Renal cortical epithelial cell (primary cell): ENCODE measurements at places on chromosomes 3 and 15.

DNA sequence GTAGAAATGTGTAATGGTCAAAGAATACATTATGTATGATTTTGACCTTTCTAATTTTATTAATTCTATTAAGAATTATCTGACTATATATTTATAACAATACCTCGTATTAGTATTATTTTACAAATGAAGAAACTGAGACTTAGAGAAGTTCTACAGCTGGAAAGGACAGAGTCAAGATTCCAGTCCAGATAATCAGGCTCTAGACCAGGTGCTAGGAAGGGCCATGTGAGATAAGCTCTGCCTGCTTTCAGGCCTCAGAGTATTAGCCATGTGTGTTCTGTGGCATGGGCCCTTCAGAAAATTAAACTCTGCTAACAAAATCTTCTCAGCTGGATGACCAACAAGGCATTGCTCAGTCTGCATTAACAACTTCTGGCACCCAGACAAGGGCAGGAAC, 87.5 kb downstream of the CD200R1L start:
- DNase-seq: no peak

DNA sequence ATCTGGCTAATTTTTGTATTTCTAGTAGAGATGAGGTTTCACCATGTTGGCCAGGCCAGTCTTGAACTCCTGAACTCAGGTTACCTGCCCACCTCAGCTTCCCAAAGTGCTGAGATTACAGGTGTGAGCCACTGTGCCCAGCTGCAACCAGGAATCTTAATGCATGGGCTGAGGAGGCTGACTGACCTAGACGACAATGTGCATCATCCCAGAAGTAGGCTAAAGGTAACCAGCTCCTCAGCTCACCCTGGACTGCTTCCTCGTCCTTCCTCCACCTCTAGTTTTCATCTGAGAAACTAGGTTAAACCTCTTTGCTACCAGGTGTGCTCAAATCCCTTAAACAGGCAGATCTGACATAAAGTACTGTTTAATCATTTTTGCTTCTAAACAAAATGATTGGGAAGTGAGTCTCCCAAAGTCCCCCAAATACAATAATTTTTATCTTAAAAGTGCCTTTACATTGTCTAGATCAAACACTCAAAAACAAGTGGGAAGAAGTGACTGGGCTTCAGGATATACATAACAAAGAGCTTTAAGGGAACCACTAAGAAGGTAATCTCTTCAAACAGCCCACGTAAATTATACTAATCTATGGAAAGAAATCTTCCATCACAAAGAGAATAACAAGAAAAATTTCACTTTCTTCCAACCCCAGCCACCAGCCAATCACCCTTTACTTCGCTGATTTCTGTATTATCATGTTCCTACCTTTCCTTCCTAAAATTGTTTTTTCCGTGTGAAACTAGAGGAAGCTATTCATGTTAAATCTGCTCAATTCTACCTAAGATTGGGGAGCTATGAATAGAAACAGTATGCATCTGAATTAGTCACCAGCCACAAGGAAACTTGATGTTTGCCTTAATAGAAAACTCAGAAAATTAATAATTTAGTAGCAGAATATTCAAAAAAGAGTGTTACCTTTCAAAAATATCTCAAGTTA, 34.7 kb downstream of the IGF2BP2 start:
- no peak for DNase-seq

- no peak for DNase-seq
Observed at GRCh38 chr3:163347944-163348343, 1730.4 kb downstream of the SI start.

DNA sequence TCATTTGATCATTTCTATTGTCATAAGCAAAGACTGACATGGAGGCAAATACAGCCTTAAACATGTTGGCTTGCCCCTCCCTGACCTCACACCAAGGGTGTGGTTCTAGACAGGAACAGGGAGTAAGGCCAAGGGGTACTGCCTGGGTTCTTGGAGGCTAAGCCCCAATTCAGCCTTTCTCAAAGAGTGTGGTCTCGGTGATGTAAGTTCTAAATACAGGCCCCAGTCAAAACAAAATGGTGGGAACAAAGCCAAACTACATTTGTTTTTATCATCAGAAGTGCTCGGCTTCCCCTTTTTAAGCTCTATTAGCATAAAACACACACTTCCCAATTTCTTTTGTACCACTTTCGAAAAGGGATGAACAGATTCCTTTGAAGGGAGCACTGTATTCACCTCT, 129.5 kb downstream of the ATP8B4 start:
- DNase-seq: no peak

DNA sequence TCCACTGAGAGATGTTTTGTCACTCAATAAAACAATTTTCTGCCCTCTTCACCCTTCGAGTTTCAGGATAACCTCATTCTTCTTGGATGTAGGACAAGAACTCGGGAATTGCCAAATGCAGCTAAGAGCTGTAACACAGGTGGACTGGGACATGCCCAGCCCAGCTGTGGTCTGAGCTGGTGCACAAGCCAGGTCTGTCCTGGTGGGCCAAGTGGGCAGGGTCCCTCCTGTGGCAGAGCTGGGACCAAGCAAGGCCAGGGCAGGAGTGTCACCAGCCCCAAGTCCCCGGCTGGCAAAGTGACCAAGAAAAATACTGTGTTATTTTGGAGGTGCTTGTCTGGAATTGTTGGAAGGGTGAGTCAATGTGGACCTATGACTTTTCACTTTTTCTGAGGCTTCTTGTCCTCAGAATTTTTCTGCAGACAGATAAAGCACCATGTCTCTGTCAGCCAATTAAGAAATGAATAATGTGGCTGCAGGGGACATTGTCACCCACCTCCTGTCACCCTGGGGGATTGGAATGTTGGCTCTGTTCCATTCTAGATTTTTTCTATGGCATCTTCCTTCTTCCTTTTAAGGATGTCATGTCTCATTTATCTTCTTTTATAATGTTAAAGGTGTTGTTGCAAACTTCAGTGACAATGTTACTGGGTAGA, 645.2 kb upstream of the EPHA6 start:
- no peak for DNase-seq

- DNase-seq: no peak
Observed at GRCh38 chr3:140258222-140258724, 323.3 kb downstream of the CLSTN2 start.

- no peak for DNase-seq
Observed at GRCh38 chr15:37109168-37109871, 9.0 kb upstream of the MEIS2 start.

- peak; percentile 81 for DNase-seq
Observed at GRCh38 chr3:152317956-152318355, 49.2 kb downstream of the MBNL1 start.

DNA sequence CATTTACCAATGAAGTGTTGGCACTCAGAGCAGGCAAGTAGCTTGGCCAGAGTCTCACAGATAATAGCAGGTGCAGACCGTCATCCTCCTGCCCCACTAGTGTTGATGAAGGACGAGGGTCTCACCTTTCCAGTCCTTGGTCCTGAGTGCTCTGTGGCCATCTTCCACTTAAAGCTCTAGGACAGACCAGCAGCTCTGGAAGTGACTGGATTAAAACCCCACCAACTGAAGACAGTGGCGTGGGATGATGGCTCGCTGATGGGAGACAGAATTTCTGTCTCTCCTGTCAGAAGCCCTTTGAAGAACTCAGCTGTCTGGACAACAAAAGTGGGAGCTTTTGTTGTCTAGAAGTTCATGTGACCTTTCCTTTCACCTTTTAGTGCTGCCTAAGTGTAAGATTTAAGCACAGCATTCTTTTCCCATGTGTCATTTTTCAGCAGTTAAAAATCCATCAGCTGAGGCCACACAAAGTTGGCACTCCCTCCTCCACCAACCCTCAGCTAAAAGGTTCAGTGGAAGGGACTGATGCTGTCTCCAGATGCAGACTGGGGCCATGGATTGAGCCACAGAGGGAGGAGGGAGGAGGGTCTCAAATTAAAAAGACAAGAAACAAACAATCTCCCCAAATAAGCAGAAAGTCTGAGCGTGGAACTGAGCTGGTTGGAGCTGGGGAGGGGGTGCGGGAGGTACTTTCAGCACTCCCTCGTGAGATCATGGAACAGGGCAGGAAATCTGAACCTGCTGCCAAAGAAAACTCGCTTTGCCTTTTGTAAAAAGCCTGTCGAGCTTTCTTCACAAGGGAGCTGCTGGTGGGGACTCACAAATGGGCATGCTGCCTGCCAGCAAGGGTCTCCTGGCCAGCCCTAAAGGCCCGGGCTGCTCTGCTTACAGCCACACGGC, 148.5 kb upstream of the CTDSPL start:
- DNase-seq: peak; percentile 86
